Central memory CD8-positive, alpha-beta T cell (primary cell): ENCODE measurements at places on chromosomes 16 and 17.

- no peak for DNase-seq
Measured at GRCh38 chr16:64983231-64983630, 138.6 kb downstream of the CDH11 start.

- no peak for DNase-seq
Measured at GRCh38 chr16:77874347-77874746, 86.0 kb downstream of the VAT1L start.

DNA sequence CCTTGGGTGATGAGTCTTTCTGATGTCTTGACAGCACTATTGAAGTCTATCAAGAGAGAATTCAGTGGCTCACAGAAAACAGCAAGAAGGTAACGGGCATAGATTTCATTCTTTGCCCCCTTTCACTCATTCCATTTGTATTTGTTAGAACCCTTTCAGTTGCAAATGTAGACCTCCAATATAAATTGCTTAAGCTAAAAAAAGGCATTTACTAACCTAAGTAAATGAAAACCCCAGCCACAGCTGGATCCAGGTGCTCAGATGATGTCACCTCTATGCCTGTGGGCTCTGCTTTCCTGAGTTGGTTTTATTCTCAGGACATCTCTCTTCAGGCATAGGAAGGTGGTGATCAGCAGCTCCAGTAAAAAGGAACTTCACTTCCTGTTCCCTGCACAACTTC lies 11.1 kb downstream of the VWA3A start:
- DNase-seq, result no peak

- no peak for DNase-seq
Measured at GRCh38 chr16:35440875-35441274, 1981.5 kb downstream of the TP53TG3F start.

DNA sequence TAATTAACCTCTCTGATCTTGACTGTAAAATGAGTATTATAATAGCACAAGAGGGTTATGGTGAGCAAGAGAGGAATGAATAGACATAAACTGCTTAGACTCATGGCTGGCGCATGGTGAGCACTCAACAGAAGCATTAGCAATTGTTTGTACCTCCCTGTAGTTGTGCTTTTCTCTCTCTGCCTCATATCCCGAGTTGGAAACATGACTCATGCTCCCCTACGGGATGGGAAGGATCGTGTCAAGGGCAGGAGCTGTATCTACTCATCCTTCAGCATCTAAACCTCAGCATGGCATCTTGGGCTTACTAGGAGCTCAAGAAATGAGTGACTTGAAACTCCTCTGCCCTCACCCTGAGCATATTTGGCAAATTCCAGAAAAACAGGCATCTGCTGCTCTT lies 299.6 kb downstream of the MAP2K4 start:
- no peak for DNase-seq

GRCh38 chr17:19728084-19728495 lies 11.7 kb upstream of the SLC47A2 start:
- no peak for DNase-seq

DNA sequence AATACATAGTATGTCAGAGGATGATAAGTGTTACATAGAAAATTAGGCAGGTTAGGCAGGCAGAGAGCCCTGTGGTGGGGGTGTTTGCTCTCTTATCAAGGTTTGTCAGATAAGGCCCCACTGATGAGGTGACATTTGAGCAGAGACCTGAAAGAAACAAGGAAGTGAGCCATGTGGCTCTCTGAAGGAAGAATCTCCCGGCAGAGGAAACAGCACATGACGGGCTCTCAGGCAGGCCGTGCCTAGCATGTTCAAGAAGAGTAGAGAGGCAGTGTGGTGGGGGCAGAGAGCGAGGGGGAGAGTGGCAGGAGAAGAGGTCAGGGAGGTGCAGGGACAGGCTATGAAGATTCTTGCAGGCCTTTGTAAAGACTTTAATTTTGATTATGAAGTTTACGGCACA lies 82.0 kb upstream of the ASIC2 start:
- no peak for DNase-seq

GRCh38 chr17:8007836-8008235 lies 5.4 kb downstream of the GUCY2D start:
- no peak for DNase-seq

DNA sequence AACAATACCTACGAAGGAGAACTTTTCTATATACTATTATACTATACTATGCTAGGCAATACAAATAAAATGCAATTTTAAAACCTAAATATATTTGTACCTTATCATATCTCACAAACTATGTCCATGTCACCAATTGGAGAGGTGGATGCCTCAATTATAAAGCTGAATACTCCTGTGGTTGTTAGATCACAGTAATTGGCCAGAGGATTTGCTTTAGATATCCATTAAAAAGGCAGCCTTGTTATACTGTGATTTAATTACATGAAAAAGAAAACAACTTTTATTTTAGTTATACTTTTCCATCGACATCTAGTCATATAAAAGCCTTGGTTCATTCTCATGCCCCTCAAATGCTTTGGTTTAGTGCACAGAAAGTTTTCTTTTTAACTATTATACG lies 129.3 kb downstream of the BRIP1 start:
- DNase-seq, result no peak

DNA sequence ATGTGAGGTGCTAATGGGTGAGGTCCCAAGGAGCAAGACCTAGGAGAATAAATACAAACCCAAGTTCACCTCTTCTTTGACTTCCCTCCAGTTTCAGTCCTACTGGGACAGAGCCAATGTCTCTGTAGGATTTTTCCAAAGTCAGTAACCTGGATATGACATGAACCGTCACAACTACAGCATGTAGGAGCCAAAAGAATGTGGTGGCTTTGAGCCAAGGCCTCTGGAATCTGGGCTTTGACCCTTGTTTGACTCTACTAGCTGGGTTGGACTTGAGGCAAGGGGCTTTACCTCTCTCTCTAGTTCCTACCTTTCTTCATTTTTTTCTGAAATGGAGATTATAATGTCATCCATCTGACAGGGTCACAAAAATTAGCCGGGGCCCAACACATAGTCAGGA lies 91.4 kb downstream of the CACNG3 start:
- no peak for DNase-seq

DNA sequence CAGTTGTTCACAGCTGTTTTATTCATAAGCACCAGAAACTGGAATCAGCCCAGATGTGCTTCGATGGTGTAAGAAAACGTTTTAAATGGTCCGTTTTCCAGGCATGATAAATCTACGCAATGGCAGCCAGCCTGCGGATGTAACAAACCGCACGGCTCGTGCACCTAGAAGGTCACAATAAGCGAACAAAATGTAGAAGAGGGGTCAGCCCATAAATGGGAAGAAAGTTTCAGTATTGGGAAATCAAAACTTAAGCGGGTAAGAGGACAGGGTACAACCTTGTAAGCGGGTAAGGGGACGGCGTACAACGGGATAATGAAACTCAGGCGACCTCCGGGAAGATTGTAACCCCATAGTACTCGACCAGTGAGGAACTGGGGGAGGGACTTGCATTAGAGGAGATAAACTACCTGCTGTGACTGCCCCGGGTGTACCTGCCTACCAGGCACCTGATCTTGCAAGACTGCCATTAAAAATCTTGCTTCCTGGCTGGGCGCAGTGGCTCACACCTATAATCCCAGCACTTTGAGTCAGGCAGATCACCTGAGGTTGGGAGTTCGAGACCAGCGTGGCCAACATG lies 66.6 kb downstream of the ANKRD11 start:
- no peak for DNase-seq

DNA sequence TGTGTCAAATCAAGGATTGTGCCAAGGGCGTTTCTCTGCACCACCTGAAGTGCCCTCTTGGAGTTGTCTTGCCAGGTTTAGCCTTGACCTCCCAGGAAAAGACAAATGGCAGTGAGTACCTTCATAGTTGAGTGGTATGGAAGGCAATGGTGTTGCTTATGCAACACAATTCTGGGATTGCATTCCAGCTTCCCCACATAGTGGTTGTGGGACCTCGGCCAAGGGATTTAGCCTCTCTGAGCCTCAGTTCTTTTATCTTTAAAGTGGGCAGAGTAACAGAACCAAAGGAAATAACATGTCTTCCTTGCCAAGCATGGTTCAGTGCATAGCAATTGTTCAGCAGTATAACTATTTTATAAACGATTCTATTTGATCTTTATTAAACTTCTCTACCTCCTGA lies 49.4 kb downstream of the CCDC42 start:
- no peak for DNase-seq

GRCh38 chr16:55480228-55480655 lies 1.2 kb downstream of the MMP2 start:
- DNase-seq, result no peak

- no peak for DNase-seq
Measured at GRCh38 chr16:23896832-23897821, 61.3 kb downstream of the PRKCB start.

DNA sequence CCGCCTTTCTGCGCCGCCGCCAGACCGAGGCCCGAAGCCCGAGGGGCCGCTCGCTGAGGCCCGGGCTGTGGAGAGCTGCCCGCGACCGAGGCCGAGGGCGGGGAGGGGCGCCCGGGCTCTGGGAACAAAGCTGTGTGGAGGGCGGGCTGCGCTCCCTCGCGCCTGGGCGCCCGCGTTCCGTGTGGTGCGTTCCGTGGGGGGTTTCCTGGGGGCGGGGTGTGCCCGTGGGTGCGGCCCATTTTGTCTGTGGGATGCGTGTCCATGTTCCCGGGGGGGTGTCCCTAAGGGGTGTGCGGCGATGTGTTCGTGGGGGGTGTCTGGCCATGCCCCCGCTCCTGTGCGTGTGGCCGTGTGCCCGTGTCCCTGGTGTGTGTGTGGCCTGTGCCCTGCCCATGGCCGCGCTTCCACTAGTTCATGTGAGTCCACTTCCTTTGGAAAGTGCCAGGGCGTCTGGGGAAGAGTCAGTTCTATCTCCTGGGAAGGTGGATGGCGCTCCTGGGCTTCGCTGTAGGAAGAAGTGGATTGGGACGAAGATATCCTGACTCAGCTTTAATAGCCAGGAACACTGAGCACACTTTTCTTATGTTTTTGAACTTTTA lies 520 bp downstream of the JPT2 start:
- DNase-seq, result no peak

GRCh38 chr17:67208232-67208631 lies 36.8 kb downstream of the HELZ start:
- no peak for DNase-seq

- DNase-seq, result no peak
Measured at GRCh38 chr17:82019690-82020571, 2.7 kb downstream of the CENPX start.

DNA sequence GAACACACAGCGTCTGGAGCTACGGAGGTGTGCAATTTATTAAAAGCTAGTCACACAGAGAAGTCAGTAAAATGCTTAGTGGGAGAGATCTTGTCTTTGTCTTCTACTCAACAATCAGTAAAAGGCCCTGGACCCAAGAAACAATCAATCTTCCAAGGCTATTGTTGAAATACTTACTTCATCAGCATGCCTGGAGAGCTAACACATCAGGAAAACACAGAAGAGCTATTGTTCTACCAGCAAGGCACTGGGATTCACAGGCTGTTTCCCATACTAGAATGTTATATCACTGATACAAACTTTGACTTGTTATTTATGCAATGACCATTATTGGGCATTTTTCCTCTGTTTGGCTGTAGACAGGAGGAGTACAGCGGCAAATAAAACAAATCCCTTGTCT lies 247.8 kb upstream of the ERCC4 start:
- no peak for DNase-seq

DNA sequence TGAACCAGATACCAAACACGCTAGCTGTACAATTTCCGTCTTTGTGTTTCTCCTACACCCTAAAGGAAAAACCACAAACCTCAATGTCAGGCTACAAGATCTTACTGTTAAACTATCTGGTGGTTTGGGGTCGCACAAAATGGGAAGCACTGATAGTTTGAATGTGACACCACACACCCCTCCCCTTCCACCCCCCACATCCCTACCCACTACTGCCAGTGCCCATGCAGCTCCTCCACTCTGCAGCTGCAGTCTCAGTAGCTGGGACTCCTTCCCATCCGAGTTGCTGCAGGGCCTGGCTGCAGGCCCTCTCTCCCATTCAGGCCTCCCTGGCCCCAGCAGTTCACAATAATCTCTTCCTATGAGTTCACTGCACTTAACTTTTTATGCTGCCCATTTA lies 18.4 kb downstream of the TRAP1 start:
- no peak for DNase-seq

GRCh38 chr16:85583491-85584181 lies 29.5 kb upstream of the GSE1 start:
- DNase-seq, result no peak
